Left ventricle myocardium inferior (tissue), 1 donor: ENCODE measurements at places on chromosomes 16 and 17. TPM values are rescaled to one million over a fixed set of nuclear protein-coding genes. Genes with fewer than 3 reads are reported as not detected.

ABCA6 gene
- total RNA-seq: 18.5 TPM

MYH1 gene
- 0.14 TPM for total RNA-seq

GRCh38 chr17:61463316-61464129, 11.3 kb downstream of the TBX4 start:
- no peak for DNase-seq
- peaks cover 7% of the 10 kb centered on the region for H3K4me1 ChIP-seq
- no peak overlapping the region for H3K4me3 ChIP-seq
- H3K36me3 ChIP-seq: no peaks in the 10 kb centered on the region

GRCh38 chr17:57910462-57911420, 44.5 kb downstream of the CUEDC1 start:
- no peak for DNase-seq
- peaks cover 82% of the 10 kb centered on the region for H3K4me1 ChIP-seq
- H3K4me3 ChIP-seq: no peak overlapping the region
- H3K27me3 ChIP-seq: no peaks in the 10 kb centered on the region
- H3K36me3 ChIP-seq: no peaks in the 10 kb centered on the region

- peaks cover 47% of the 10 kb centered on the region for H3K27me3 ChIP-seq
- H3K36me3 ChIP-seq: no peaks in the 10 kb centered on the region
- H3K4me1 ChIP-seq: peaks cover 18% of the 10 kb centered on the region
- no peak for DNase-seq
- H3K27ac ChIP-seq: no peak overlapping the region
Measured at GRCh38 chr16:49439050-49439449, 65.4 kb downstream of the C16orf78 start.

DNA sequence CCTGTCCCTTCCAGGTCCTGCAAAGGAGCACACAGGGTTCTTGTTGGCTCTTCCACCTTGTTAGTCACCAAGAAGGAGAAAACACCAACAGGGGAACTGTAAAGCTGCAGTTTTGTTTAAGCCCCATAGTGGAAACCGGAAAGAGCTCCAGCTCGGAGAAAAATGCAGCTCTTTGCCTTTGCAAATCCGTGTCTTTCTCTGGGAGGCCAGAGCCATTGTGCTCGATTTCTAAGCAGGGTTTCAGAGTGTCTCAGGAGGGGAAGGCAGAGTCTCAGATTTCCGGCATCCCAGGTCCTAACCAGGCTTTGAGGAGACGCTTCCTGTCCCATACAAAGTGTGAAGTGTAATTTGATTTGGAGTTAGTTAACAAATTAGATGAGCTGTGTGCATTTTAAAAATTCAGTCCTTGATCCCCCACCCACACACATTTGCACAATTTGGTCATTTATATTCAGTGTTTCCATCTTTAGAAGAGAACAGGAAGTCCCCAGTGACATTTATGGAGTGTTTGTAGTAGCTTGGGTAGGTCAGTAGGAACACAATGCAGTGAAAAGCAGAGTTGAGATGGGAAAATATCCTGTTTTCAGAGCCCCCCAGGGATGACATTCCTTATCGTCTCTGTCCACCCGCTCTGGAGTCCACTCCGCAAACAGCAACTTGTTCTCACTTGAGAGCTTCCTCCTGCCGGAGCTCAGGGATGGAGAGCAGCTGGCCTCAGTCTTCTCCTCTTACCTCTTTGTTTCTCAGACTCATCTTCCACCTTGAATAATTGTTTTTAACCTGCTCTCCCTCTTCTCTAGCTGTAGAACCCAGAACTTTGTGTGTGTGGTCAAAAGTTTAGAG, 331.9 kb downstream of the SEC14L1 start:
- H3K27me3 ChIP-seq: no peaks in the 10 kb centered on the region
- H3K4me3 ChIP-seq: peak overlapping the region; percentile 46
- no peaks in the 10 kb centered on the region for H3K36me3 ChIP-seq
- no peak for DNase-seq
- H3K4me1 ChIP-seq: peaks cover 95% of the 10 kb centered on the region
- H3K27ac ChIP-seq: peak overlapping the region; percentile 84

- H3K4me3 ChIP-seq: no peak overlapping the region
- H3K4me1 ChIP-seq: no peaks in the 10 kb centered on the region
- no peak overlapping the region for H3K27ac ChIP-seq
- H3K27me3 ChIP-seq: peaks cover 46% of the 10 kb centered on the region
Measured at GRCh38 chr17:51371732-51372151, 111.4 kb downstream of the UTP18 start.

GRCh38 chr16:85682516-85682915, 6.2 kb downstream of the GINS2 start:
- peaks cover 6% of the 10 kb centered on the region for H3K4me1 ChIP-seq
- H3K36me3 ChIP-seq: no peaks in the 10 kb centered on the region
- no peak for DNase-seq
- H3K27ac ChIP-seq: no peak overlapping the region
- no peak overlapping the region for H3K4me3 ChIP-seq

GRCh38 chr17:71919896-71920295, 200.9 kb upstream of the SOX9 start:
- H3K27ac ChIP-seq: no peak overlapping the region
- no peaks in the 10 kb centered on the region for H3K4me1 ChIP-seq
- H3K36me3 ChIP-seq: no peaks in the 10 kb centered on the region
- H3K4me3 ChIP-seq: no peak overlapping the region
- H3K27me3 ChIP-seq: no peaks in the 10 kb centered on the region
- DNase-seq: no peak

GRCh38 chr17:68455901-68456338, 1.4 kb downstream of the WIPI1 start:
- DNase-seq: no peak
- peaks cover 22% of the 10 kb centered on the region for H3K36me3 ChIP-seq
- H3K4me3 ChIP-seq: peak overlapping the region; percentile 89
- H3K4me1 ChIP-seq: peaks cover 87% of the 10 kb centered on the region
- no peaks in the 10 kb centered on the region for H3K27me3 ChIP-seq
- peak overlapping the region; percentile 98 for H3K27ac ChIP-seq

- no peak overlapping the region for H3K27ac ChIP-seq
- DNase-seq: no peak
- no peaks in the 10 kb centered on the region for H3K27me3 ChIP-seq
- H3K4me3 ChIP-seq: no peak overlapping the region
- peaks cover 29% of the 10 kb centered on the region for H3K4me1 ChIP-seq
- peaks cover 23% of the 10 kb centered on the region for H3K36me3 ChIP-seq
Measured at GRCh38 chr16:89697161-89697615, 4.3 kb downstream of the SPATA2L start.

GRCh38 chr16:87278191-87279093, 38.8 kb downstream of the C16orf95 start:
- H3K36me3 ChIP-seq: no peaks in the 10 kb centered on the region
- no peak overlapping the region for H3K4me3 ChIP-seq
- peak; percentile 78 for DNase-seq
